ENCODE measurements at places on chromosomes 3 and 15.

GRCh38 chr3:49780080-49780974 is 6.0 kb downstream of the IP6K1 start:
- DNase-seq: peak; percentile 18

DNA sequence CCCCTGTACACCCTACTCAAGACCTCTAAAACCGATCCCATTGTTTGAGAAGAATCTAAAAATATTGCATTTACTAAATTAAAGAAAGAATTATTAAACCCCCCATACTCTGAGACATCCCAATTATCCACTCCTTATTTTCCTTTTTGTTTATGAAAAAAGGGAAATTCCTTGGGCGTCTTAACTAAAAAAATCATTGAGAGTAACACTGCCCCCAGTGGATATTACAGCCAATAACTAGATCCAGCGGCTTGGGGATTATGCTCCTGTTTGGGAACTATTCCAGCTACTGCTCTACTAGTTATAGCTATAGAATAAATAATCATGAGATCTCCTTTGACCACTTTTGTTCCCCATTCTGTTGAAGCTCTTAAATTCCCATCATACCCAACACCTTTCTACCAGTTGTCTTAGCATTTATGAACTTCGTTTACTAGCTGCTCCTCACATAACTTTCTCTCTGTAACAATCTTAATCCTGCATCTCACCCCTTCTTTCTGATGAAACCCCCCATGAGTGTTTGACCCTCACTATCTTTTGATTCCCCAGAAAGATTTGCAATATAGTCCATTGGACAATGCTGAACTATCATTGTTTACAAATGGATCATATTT is 12.7 kb upstream of the CFAP91 start:
- no peak for DNase-seq

DNA sequence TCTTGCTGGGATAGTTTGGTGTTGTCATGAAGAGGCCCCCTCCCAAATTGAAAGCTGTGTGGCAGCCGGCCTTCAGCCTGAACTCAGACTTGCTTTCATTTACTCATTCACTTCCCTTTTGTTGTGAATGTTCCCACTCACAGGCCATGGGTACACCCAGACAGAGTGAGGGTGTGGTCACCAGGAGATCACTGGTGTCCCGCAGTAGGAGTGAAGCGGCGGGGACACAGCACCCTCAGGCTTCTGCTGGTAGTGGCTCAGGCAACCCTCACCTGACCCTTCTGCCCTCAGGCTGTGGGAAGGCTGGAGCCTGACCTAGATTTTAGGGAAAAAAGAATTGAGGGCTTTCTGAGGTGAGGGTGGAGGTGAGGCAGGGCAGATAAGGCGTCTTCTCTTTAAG is 244.4 kb downstream of the SOX2 start:
- no peak for DNase-seq

DNA sequence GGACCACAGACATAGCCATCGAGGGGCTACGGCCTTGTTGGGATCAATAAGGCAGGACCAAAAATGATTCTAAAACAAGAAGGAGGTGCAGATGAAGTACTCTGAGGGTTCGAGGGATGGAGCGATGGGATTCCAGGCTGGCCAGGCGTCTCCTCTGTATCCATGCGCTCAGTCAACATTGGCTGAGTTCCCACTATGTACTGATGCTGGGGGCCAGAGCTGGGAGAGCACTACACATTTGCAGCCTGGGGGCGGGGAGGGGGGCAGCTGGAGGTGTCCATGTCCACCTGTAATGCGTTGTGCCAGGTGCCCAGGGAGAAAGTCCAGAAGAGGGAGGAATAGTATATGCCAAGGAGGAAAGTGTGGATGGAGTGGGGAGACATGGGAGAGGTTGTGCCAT is 81.5 kb downstream of the AAGAB start:
- no peak for DNase-seq

DNA sequence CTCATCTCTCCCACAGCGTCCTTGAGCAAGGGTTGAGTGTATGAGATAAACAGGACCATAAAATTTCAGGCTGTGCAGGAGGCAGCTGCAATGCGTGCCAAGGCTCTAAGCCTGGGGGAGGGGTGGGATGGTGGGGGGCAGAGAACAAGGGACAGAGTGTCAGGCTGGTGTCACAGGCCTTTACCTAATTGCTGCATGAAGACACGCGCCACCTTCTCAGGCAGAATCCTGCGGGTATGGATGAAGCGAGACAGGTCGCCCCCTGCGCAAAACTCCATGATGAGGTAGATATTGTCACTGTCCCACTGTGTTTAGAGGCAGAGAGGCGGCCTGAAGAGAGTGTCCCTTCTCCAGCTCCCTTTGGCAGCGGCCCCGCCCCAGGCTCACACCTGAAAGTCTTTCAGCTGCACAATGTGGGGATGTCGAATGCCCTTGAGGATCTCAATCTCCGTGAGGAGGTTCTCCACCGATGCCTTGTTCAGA is 1.0 kb downstream of the ULK3 start:
- DNase-seq: no peak

DNA sequence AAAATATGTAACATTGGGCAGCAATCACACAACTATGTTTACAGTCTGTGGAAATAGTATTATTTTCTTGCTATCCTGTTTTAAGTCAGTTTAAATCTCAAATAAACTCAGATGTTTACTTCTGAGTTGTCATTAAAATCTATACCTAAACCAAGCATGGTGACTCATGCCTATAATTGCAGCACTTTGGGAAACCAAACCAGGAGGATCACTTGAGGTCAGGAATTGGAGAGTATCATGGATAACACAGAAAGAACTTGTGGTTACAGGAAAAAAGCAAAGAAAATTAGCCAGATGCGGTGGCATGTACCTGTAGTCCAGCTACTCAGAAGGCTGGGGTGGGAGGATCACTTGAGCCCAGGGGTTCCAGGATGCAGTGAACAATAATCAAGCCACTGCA is 631.6 kb upstream of the EPHA6 start:
- DNase-seq: no peak

GRCh38 chr3:150223558-150223957 is 184.5 kb upstream of the TSC22D2 start:
- DNase-seq: no peak

DNA sequence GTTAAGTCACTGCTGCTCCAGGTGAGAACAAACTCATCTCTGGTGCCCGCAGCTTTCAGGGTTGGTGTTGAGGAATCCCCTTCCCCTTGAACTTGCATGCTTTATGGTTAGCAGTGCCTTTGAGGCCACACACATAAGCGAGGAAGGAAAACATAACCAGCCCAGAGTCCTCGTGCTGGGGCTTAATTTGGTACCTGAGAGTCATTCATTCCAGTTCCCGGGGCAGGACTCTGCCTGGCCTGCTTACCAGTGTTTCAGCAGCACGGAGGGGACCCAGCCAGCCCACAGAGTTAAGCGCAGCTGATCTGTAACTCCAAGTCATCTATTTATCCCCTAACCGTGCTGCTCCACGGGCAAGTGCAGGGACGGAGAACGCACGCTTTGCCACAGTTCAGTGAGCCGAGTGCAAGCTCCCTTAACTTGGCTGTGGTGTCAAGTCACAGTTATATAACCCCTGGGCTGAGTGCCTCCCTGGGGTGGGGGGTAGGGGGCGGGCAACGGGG is 302.3 kb upstream of the ICE2 start:
- peak; percentile 36 for DNase-seq

- DNase-seq: no peak
Observed at GRCh38 chr3:119862616-119863015, 80.7 kb downstream of the NR1I2 start.

DNA sequence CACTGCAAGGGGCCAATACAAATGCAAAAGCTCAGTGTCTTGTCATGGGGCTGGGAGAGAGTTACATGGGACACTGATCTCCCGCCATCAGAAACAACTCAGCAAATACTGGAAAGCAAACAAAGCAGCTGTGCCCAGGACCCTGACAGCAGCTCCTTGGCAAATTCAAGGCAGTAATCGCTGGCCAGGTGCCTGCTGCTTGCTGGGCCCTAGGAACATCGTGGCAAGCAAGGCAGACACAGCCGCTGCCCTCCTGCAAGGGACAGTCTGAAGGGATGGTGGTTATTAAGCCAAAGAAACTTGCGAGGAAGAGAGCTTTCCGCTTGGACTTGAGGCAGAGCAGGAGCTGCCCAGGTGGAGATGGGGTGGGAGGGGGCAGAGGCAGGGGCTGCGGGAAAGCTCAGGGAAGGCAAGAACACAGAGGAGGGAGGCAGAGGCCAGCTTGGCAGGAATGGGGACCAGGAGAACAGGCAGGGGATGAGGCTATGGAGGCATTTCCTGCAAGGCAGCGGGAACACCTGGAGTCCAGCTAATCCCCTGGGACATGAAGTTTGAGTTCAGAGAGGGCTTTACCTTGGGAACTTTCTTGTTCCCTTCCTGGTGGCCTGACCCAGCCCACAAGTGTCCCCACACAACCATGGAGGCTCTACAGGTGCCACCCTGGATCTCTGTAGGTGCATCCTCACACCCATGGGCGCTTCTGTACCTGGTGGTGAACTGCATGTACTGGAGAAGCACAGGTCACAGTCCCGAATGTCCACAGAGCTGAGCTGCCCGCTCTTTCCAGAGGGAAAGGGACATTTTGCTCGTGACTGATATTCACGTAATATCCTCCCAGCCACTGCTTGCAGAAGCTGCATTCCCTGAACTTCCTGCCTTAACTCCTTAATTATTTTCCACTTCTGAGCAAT is 78.7 kb upstream of the ATP2B2 start:
- no peak for DNase-seq

- DNase-seq: no peak
Observed at GRCh38 chr3:64190517-64191515, 34.5 kb downstream of the PRICKLE2 start.

- no peak for DNase-seq
Observed at GRCh38 chr3:157650172-157650571, 147.0 kb upstream of the VEPH1 start.

- no peak for DNase-seq
Observed at GRCh38 chr15:53875139-53875538, 103.1 kb upstream of the UNC13C start.

DNA sequence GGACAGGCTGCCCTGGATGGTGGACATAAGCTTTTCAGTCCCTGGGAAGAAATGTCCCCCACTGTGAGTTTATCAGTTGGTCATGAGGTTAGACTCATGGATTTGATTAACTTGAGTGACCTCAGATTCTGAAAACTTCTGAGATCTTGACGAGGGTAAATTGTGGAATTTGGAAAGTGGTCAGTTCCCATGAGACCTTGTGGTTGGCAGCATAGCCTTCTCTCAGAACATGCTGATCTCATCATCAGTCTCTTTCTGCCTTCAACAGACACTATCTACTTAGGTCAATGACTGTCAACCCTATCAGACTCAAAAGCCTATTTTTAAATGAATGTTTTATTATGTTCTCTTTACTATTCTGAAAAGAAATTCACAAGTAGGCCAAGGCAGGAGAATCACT is 45.6 kb upstream of the NDUFB4 start:
- no peak for DNase-seq

Data from posterior cingulate gyrus (tissue), 11 donors.